Activated naive CD8-positive, alpha-beta T cell treated with anti-CD3 and anti-CD28 coated beads, Interleukin-2, amount 10 ng/mL, durations not matched to agents 7 days and 5 days (primary cell): ENCODE measurements at places on chromosomes 1 and 21. TPM values are rescaled to one million over a fixed set of nuclear protein-coding genes. Genes with fewer than 3 reads are reported as not detected.

RALGPS2 gene
- total RNA-seq: 8.2 TPM

DNA sequence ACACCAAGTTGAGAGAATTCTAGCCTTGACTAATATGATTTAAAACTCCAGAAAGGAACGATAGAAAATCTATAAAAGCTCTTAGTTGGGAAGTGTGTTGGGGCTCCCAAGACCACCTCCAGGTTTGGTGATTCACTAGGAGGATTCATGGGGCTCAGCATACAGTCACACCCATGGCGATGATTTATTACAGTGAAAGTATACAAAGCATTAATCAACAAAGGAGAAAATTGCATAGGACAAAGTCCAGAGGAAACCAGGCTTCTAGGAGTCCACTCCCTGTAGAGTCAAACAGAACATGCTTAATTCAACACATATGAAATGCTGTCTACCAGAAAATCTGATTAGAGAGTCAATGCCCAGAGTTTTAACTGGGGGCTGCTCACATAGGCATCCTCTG, 4.8 kb downstream of the CDCA8 start:
- no peak overlapping the region for H3K27ac ChIP-seq
- peaks cover 23% of the 10 kb centered on the region for H3K4me1 ChIP-seq
- no peak overlapping the region for H3K4me3 ChIP-seq
- peaks cover 44% of the 10 kb centered on the region for H3K36me3 ChIP-seq

UHMK1 gene
- total RNA-seq: 60.2 TPM

- no peak for DNase-seq
- peaks cover 27% of the 10 kb centered on the region for H3K27me3 ChIP-seq
- H3K27ac ChIP-seq: no peak overlapping the region
- no peak overlapping the region for H3K4me3 ChIP-seq
- no peaks in the 10 kb centered on the region for H3K36me3 ChIP-seq
These were observed 18.8 kb upstream of the LHX4 start for GRCh38 chr1:180211156-180211859.

DNA sequence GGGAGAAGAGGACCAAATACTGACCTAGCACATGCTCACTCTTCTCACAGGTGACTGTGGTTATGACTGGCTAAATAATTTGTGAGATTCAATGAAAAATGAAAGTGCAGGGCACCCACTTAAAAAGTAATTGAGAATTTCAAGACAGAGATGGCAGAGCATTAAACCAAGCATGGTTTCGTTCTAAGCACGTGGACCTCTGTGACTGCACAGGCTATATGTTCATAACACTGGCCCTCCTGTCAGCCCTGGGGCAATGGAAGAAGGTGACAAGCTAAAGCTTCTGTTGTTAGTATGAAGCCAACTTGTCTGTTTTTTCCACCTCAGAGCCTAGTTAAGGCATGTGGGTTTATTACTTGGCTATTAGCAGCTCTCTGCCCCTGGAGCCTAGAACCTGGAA, 130.9 kb downstream of the FASLG start:
- H3K4me3 ChIP-seq: no peak overlapping the region
- H3K27me3 ChIP-seq: no peaks in the 10 kb centered on the region
- peaks cover 14% of the 10 kb centered on the region for H3K36me3 ChIP-seq
- H3K27ac ChIP-seq: no peak overlapping the region
- no peak for DNase-seq
